ENCODE measurements at places on chromosomes 11 and 22.

DNA sequence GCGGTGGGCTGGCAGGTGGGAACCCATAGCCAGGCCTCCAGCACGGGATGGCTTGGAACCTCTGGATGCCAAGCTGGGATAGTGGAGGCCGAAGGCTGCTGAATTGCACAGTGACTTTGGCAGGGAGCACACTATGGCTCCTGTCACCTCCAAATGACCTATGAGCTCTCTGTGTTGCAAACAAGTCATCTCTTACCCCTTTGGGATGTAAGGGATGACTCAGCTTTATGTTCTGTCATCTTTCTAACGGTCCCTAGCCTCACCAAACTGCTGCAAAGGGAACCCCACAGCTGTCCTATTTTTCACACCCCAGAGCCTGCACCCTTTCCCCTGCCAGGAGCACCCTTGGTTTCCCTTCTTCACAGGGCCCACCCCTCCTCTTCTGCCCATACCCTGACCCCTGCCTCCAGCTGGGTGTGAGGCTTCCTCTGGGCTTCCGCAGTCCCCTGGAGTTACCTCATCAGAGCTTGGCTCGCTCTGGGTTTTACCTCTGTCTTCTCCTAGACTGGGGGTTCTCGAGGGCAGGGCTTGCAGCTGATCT lies 2.7 kb upstream of the SCUBE1 start:
- no peak for DNase-seq

- no peak for DNase-seq
Measured at GRCh38 chr11:88050247-88050646, 125.0 kb downstream of the RAB38 start.

DNA sequence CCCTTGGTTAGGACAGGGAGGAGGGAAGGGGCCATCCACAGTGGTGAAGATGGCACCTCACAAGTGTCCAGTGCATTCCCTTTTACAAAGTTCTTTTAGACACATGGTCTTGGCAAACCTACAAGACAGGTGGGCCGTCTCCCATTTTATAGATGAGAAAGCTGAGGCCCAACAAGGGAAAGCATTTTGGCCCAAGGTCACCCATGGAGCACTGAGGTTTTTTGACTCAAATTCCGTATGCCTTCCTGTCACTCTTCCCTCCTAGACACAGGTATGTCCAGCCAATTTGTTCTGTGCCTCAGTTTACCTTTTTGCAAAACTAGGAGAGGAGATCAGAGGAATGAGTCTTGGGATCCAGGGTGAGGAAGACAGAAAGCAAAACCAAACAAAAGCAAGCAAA lies 1.2 kb downstream of the C1QTNF4 start:
- no peak for DNase-seq

DNA sequence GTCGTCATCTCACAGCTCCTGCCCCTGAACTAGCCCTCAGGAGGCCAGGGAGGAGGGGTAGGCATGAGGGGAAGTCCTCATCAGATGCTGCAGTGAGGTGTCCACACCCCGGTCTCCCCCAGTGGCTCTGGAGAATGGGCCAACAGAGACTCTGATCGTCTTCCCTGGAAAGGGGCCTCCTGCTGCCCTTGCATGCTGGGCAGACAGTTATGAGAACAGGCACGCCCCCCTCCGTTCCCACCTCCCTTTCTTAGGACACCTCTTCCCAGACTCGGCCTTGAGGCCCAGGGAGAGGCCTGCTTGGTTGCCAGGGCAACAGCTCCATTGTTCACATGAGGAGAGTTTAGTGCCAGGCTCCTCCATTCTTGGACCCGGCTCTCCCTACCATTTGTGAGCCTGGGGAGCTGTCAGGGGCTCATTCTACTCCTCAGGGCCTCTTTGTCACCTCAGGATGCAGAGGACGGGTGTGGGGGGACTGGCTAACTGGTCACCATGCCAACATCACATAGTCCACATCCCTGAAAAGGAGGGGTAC lies 157.7 kb downstream of the TTC17 start:
- no peak for DNase-seq

DNA sequence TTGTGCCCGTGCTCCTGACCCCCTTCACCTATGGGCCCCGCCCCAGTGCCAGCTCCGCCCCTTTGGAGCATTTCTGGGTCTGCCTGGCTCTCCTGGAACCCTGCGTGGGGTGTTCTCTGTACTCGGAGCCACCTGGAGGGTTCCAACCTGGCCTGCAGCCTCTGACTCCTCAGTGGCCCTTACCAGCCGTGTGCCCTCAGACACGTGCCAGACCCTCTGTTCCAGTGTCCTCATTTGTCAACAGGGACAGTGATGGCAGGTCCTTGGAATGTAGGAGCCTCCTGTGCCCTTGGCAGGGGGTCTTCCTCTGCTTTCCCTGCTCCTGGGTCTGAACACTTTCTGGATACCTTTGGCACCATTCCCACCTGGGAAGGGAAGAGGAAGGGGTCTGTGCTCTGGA lies 96.4 kb downstream of the CACNA1I start:
- DNase-seq, result no peak

GRCh38 chr11:17273211-17273610 lies 3.3 kb upstream of the NUCB2 start:
- DNase-seq, result no peak

GRCh38 chr22:48416396-48417224 lies 1411.1 kb downstream of the BRD1 start:
- no peak for DNase-seq

- no peak for DNase-seq
Measured at GRCh38 chr11:70901951-70902521, 350.3 kb downstream of the SHANK2 start.

GRCh38 chr22:21941921-21942320 lies 10.7 kb downstream of the PPM1F start:
- no peak for DNase-seq

- DNase-seq, result no peak
Measured at GRCh38 chr11:9230296-9230695, 34.9 kb downstream of the DENND5A start.

DNA sequence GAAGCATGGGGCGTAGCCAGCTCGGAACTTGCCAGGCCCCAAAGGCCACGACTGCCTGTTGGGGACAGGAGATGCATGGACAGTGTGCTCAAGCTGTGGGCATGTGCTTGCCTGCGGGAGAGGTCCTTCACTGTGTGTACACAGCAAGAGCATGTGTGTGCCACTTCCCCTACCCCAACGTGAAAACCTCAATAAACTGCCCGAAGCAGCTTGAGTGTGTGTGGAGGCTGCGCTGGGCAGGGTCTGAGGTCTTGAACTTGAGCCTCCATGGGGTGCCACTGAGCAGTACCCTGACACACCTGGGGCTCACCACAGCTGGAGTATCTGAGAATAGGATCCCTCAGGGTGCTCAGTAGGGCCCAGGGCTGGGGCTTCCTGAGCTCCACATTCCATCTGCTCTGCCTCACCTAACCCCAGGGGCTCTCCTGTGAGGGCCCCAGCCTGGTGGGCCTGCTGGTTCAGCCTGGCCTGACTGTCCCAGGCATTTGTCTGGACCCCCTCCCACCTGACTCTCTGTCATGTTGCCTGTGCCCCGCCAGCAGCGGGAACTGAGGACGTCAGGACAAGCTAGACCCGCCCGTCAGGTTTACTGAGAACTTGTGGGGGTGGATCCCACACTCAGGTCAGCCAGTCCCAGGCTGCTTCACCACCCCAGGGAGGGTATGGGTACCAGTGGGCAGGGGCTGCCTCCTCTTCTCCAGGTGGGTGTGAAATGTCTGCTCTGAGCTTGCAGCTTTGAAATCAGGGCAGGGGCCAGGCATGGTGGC lies 3.2 kb downstream of the RASSF7 start:
- no peak for DNase-seq

GRCh38 chr22:24140357-24140756 lies 40.9 kb upstream of the SUSD2 start:
- DNase-seq, result no peak

DNA sequence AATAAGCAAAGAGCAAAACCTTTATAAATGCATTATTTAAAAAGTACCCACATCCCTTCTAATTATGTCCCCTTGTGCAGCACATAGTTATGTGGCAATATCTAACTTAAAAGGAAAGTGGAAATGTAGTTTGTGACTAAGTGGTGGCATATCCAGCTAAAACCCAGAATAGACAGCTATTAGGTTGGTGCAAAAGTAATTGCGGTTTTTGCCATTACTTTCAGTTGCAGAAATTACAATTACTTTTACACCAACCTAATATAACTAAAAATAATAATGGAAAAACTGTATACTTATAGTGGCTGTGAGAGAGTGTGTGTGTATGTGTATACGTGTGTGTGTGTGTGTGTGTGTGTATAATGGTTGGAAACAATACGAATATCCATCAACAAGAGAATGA lies 1108.1 kb upstream of the CNTN5 start:
- DNase-seq, result no peak

- no peak for DNase-seq
Measured at GRCh38 chr11:121754598-121754997, 301.8 kb upstream of the SORL1-AS1 start.

- no peak for DNase-seq
Measured at GRCh38 chr11:97157221-97157740, 767.5 kb downstream of the JRKL start.

DNA sequence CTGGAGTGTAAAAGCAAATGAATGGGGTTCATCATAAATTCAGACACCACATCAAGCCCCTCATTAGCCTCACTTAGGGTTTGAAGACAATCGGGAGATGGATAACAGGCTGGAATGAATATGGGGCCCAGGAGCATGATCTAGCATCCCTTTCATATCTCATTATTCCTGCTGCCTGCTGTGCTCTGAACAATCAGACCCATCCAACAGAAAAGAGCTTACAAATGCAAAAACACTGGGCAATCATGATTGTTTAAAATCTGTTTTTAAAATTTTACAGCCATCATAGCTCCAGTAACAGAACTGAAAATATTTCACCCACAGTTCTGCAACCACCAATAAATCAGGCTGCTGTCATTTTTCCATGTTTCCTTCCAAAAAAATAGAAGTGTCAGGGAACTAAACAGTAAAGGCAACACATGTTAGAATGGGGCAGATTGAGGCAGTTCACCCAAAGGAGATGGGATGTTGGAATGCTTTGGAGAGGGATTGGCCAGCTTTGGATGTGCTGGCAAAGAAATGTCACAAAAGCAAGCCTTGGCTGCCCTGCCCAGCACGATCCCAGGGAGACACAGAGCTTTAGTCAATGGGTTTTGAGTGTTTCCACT lies 47.8 kb upstream of the BMAL1 start:
- no peak for DNase-seq

DNA sequence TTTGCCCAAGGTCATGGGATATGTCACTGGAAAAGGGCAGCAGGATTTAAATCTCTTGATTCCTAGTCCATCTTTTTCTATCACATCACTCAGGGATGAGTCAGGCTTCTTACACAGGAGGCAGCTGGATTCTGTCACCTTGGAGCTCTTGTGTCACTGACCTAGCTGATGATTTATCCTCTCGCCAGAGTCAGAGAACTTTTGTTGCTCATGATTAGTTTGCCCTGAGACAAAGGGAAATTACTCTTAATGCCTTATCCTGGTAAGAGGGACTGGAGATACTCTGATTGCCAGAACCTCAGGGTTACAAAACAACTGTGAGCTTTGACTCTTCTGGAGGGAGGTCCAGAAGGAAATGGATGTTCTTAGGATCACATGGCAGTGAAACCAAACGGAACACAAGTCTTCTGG lies 10.1 kb downstream of the COA4 start:
- DNase-seq, result peak; percentile 56

- DNase-seq, result no peak
Measured at GRCh38 chr11:80173371-80174136, 732.7 kb upstream of the TENM4 start.

DNA sequence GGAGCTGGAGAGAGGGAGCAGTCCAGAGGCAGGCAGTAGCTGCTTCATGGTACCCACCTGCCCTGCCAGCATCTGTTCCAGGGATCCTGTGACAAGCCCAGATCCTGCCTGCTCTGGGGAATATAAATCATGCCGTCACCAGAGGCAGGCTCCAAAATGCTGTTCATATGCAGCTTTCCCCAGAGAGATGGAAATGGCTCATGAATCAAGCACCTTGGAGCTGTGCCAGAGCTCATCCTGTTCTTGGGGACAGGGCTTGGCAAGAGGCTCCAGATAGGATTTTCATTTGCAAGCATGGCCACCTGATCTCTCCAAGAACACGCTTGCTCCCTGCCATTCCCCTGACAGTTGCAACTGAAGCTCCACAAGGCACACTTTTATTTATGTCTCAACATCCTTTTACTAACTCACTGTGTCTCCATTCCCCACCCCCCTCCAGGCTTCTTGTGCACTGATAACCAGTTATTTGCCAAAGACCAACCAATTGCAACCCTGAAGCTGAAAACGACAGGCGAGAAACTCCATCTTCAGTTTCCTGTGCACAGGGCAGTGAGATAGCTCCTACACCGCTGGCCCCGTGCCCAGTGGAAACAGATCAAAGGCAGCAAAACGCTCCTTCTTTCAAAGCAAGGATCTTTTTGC lies 115.8 kb upstream of the PITPNB start:
- DNase-seq, result no peak

DNA sequence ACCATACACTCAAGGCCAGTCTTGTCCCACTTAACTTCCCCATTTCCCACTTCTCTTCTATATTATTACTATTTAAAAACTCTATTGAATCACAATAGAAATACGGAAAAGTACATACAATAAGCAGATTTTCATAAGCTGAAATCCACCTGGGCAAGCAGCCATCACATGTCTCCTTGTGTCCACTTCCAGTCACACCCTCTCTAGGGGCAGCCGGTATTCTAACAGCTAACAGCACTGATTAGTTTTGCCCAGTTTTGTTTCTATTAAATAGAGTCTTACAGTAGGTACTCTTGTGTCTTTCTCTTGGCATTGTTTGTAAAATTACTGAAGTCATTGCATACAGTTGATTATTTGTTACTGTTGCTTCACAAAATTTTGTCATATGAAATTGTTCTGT lies 37.8 kb downstream of the PPP6R3 start:
- no peak for DNase-seq

DNA sequence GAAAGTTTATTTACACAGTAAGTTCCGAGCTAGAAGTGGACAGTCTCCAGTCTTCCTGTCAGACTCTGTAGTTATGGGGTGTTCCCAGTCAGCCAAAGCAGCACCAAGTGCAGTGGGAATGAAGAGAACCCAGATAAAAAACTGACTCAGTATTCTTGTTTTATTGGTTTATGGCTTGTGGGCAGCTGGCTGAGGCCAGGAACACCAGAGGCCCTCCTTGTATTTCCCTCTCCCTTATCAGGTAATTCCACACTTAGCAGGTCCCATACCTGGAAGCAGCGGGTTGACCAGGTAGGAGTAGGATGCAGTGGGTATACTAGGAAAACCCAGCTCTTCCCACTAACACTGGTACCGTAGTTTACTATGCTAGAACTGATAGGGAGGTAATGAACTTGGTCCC lies 3.5 kb upstream of the BACE1-AS start:
- DNase-seq, result no peak

- no peak for DNase-seq
Measured at GRCh38 chr11:11532574-11532973, 89.2 kb downstream of the GALNT18 start.

Measured in AG09319 (cell line).